ENCODE measurements at places on chromosomes 6 and 20. TPM values are rescaled to one million over a fixed set of nuclear protein-coding genes. Genes with fewer than 3 reads are reported as not detected.

Gene VSX1
- not detected for total RNA-seq

Gene SIRPD
- total RNA-seq, result not detected

Gene PTK6
- not detected for total RNA-seq

Gene RTEL1
- 8.4 TPM for total RNA-seq

Gene PKIB
- 1.6 TPM for total RNA-seq

Gene OSER1
- total RNA-seq, result 27.8 TPM

Gene CRYBG1
- total RNA-seq, result 2.8 TPM

Gene MBOAT1
- total RNA-seq, result 6.1 TPM

Gene CCHCR1
- 16.4 TPM for total RNA-seq

Gene TSPO2
- total RNA-seq, result 0.22 TPM

Gene MEI4
- total RNA-seq, result under 0.01 TPM

Gene RSPO4
- not detected for total RNA-seq

Gene ZBTB12
- total RNA-seq, result 2.7 TPM

Gene MAVS
- 14.6 TPM for total RNA-seq

Gene RIPPLY2
- total RNA-seq, result not detected

Gene GSTA1
- total RNA-seq, result not detected

Gene TRIM15
- total RNA-seq, result not detected

Gene RAB44
- total RNA-seq, result 0.04 TPM

Gene DLK2
- 2.0 TPM for total RNA-seq

Gene FIG4
- total RNA-seq, result 12.1 TPM

Gene NKX2-2
- 0.04 TPM for total RNA-seq

Gene SAMD5
- 2.2 TPM for total RNA-seq

All from muscle of leg (tissue), 16 donors.